ENCODE measurements at places on chromosomes 16 and 17.

DNA sequence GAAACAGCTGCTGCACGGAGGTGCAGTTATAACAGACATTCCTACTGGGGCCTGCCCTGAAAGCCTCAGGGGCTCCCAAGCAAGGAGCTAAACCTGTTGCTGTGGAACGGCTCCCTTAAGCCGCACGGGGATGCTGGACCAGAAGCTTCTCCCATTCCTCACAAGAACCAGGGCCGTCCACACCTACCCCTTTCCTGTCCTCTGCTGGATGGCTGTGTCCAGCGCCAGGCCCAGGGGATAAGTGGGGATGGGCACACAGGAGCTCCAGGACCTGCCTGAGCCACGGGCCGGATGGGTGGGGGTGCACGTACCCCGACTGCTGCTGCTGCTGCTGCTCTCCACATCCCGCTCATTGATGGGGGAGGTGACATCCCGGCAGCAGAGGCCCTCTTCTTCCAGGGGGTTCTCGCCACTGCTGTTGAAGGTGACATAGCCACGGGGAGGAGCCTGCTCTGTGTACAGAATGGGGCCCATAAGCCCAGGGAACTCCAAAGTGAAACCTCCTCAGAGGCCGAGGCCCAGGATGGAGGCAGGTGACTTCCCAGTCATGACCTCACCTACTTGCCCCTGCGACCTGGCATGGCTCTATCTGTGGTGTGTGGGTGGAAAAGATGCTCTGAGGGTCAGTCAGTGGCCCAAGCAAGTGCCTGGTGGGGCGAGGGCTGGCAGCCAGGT is 8.6 kb downstream of the NUDT16L1 start:
- no peak for DNase-seq

- no peak for DNase-seq
These were observed 210.6 kb upstream of the CDH5 start for GRCh38 chr16:66155933-66156332.

GRCh38 chr16:52555572-52555971 is 8.6 kb upstream of the TOX3 start:
- DNase-seq = no peak

- no peak for DNase-seq
These were observed 223.0 kb downstream of the TANC2 start for GRCh38 chr17:63189082-63189481.

DNA sequence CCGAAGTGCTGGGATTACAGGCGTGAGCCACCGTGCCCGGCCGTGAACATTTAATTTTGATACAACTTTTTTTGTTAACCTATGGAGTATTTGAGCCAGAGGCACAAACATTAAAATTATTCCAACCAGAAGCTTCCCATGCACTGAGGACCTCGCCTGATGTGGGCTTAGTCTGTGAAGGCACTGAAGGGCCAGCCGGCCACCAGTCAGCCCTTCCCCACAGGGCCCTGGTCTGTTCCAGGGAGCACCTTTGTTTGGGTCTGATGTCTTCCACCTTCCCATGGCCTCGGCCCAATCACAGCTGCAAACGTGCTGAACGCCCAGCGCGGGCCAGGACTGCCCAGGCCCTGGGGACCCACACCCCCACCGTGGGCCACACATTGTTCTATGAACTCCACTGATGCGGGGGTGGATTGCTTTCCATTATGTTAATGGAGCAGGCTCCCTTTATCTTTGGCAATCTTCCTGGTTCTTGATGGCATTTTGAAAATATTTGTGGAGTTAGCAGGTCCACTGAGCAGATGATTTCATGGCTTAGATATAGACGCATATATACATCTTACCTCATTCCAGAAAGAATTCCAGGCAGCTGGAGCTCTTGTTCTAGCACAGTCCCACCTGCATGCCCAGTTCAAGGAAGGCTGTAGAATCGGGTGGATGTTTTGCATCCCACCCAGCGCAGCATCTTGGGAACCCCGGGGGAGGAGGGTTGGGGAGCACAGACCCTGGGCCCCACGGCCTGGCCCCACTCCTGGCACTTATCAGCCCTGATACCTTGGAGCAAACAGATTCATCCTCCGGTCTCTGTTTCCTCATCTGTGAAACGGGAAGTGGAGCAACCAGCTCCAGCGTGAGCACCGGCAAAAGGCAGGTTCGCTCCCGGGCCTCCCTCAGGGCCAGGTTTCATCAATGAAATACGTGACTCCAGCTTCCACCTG is 14.5 kb downstream of the SPIRE2 start:
- DNase-seq = no peak

- no peak for DNase-seq
These were observed 217.6 kb upstream of the KCNJ16 start for GRCh38 chr17:69857412-69857835.

GRCh38 chr17:40750391-40750790 is 4.7 kb downstream of the KRT25 start:
- DNase-seq = no peak

DNA sequence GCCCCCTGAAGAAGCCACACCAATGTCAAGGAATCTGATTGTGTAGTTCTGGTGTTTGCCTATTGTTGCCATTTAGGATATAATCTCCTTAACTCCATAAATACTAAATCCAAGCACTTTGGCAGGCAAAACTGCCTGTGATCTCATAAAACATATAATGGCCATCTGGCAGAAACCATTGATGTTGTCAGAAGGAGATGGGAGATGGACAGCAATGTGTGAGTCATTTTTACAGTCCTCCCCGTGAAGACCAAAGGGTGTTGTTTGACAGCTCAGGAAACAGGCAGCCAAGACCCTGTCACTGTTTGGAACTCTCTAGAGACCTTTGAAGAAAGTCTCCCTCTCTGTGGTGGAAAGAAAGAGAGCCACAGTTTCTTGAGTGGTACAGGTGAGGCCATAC is 454.1 kb downstream of the HS3ST3B1 start:
- no peak for DNase-seq

- no peak for DNase-seq
These were observed 17.0 kb upstream of the UBTF start for GRCh38 chr17:44236444-44236991.

GRCh38 chr16:3519581-3519980 is 18.8 kb downstream of the CLUAP1 start:
- no peak for DNase-seq

- DNase-seq = no peak
These were observed 3.5 kb upstream of the LYRM9 start for GRCh38 chr17:27896701-27897100.

DNA sequence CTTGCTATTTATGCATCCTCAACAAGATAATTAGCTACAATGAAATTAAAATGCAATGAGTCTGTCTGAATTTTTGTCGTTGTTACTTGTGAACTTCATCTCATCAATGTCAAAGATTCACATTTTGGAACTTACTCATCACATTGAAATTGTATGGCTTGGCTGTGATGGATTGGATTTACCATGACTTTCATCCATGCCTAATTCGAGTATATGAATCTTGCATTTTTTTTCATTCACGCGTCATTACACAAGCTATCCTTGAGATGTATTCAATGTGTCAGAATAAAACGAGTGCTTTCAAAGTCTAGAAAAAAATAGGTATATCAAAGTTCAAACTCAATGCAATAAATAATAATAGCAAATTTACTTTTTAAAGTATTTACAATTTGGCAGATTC is 265.3 kb downstream of the MAP2K6 start:
- DNase-seq = no peak

GRCh38 chr17:28738680-28739384 is 5.0 kb upstream of the TRAF4 start:
- peak; percentile 81 for DNase-seq

DNA sequence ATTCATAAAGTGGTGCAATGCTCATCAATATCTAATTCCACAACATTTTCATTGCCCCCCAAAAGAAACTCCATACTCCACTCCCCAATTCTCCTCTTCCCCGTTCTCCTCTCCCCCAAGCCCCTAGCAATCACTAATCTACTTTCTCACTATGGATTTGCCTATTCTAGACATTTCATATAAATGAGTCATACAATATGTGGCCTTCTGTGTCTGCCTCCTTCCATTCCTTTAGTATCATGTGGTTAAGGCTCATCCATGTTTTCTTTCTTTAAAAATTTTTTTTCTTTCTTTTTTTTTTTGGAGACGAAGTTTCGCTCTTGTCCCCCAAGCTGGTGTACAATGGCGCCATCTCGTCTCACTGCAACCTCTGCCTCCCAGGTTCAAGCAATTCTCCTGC is 56.3 kb upstream of the HAS3 start:
- DNase-seq = no peak

- no peak for DNase-seq
These were observed 21.3 kb downstream of the COX4I1 start for GRCh38 chr16:85820604-85821372.

- DNase-seq = no peak
These were observed 1.9 kb downstream of the CDK5R1 start for GRCh38 chr17:32488604-32489180.

DNA sequence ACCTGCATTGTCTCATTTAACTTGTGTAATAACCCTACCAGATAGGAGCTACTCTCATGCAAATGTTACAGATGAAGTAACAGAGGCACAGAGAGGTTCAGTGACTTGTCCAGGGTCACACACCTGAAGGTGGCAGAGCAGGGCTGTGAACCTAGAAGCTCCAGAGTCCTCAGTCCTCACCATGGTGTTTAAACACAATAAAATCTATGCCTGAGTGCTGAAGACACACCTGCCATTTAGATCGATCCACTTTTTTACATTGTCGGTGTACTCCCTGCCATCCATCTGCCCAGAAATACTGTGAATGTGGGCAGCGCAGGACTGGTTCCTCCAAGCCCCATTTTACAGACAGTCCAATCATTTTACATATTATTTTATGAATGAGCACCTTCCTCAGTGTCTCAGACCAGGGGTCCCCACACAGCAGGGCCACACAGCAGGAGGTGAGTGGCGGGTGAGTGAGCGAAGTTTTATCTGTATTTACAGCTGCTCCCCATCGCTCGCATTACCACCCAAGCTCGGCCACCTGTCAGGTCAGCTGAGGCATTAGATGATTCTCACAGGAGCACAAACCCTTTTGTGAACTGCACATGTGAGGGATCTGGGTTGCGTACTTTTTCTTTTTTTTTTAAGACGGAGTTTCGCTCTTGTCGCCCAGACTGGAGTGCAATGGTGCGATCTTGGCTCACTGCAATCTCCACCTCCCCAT is 5.6 kb downstream of the IL4R start:
- no peak for DNase-seq

DNA sequence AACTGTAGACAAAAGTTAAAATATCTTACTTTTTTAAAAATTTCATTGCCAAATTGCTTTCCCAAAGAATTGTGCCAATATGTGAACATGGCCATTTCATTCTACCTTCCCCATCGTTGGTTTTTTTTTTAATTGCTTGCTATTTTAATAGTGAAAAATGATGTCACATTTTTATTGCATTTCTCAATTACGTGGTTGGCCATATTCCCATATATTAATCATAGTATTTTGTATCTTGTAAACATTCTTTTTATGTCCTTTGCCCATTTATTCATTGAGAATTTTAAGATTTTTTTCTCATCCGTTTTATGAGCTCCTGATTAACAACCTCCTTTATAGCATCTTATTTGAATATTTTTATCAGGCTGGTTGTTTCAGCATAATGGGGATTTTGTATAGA is 7.2 kb downstream of the OMG start:
- DNase-seq = no peak

GRCh38 chr16:57882792-57883191 is 80.5 kb upstream of the KIFC3 start:
- DNase-seq = no peak

DNA sequence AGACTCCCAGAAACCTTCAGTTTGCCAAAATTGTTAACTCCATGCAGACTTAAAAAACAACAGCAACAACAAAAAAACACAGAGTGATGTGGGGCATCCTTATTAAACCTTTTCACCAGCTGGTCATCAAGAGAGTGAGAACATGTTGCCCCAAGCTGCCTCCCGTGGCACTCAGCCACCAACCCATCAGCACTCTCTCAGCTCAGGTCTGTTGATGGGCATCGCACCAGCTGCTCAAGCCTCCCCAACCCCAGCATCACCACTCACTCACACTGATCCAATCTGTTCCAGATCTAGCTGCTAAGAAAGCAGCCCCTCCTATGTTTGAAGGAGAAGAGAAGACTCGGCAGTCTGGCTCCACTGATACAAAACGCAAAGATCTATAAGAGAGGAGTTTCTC is 46.8 kb downstream of the SLC39A11 start:
- DNase-seq = no peak

All from GM06990 (cell line).